ENCODE measurements at places on chromosomes 11 and 22.

DNA sequence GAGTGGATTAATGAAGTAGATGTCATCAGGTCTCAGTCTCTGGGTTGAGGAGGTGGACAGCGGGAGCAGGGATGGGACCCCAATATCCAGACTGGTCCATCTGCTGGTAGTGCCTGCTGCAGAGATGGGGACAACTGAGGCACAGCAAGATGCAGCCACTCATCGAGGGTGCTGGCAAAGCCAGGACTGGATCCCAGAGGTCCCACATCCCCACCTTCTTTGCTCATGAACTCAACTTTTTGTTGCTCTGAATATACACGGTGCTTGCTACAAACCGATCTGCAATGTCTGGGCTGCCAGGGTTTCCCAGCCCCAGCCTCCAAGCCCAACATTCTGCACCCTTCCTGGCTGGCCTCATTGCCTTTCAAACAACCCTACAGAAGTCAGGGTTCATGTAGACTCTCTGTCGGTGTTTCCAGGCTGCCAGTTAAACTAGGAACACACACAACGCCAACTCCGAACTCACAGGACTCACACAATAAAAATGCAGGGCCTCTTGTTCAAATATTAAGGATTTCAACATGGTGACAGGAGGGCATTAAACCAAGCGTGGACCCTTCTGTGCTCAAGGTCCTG is 168.2 kb downstream of the MN1 start:
- no peak for DNase-seq

- no peak for DNase-seq
These were observed 860.3 kb downstream of the LUZP2 start for GRCh38 chr11:25357133-25357532.

DNA sequence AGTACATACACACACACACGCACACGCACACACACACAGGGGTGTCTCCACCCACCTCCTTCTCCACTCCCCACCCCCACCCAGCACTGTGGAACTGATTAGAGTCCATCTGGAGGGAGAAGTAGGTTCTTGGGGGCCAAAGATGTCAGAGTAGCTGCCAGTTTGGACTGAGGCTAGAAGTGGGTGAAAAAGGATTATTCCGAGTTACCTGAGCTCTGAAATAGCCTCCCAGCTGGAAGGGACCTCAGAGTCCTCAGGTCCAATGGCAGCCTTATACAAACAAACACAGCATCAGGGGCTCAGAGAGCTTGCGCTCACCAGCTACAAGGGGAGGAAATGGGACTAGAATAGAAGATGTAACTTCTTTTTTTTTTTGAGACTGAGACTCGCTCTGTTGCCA is 20.8 kb downstream of the IL10RA start:
- no peak for DNase-seq

DNA sequence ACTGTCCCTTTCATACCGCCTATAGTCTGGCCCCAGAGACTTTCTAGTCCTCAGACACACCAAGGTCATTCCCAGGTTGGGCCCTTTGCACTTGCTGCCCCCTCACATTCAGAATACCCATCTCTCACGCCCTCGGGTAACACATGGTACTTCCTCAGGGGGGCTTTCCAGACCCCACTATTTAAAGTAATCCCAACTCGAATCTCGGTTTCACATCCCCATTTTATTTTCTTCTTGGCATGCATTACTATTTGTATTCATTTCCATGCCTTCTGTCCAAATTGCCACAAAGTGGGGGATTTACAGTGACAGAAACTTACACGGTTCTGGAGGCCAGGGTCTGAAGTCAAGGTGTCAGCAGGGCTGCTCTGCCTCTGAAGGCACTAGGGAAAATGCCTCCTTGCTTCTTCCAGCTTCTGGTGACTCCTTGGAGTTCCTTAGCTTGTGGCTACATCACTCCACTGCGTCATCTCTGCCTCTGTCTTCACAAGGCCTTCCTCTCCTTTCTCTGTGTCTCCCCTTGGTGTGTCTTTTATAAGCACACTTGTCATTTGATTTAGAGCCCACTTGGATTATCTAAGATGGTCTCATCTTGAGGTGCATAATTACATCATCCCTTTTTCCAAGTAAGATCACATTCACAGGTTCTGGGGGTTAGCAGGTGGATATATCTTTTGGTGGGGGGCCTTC is 15.1 kb downstream of the RCN1 start:
- DNase-seq: no peak

DNA sequence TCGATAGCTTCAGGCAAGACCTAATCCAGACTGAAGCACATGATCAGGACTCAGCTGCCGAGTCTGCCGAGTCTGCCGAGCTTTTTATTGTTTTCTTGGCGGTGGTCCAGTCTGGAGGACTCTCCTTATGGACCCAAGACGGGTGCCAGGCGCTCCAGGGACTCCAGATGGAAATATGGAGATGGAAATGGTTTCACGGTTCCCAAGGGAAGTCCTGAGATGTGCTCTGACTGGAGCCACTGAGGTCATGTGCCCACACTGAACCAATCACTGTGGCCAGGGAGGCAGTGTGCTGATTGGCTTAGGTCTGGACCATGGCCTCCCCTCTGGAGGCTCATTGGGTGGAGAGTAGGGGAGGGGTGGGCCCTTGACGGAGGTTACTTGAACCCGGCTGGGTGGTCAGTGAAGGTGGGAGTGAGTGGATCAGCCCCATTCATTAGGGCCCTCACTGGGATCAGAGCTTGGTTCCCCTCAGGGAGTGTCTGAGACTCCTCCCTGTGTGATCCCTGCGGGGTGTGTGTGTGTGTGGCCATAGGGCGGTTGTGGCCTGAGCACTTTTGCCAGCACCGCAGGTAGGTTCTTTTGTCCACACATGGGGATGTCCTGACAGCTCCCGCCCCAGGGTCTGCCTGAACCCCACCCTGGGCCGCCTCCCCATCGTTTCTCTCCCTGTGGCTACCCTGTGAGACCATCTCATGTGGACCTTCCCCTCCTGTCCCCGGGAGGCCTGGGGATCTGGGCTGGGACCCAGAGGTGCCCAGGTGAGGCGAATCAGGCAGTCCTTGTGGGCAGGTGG is 14.0 kb downstream of the RPS6KA4 start:
- DNase-seq: no peak

DNA sequence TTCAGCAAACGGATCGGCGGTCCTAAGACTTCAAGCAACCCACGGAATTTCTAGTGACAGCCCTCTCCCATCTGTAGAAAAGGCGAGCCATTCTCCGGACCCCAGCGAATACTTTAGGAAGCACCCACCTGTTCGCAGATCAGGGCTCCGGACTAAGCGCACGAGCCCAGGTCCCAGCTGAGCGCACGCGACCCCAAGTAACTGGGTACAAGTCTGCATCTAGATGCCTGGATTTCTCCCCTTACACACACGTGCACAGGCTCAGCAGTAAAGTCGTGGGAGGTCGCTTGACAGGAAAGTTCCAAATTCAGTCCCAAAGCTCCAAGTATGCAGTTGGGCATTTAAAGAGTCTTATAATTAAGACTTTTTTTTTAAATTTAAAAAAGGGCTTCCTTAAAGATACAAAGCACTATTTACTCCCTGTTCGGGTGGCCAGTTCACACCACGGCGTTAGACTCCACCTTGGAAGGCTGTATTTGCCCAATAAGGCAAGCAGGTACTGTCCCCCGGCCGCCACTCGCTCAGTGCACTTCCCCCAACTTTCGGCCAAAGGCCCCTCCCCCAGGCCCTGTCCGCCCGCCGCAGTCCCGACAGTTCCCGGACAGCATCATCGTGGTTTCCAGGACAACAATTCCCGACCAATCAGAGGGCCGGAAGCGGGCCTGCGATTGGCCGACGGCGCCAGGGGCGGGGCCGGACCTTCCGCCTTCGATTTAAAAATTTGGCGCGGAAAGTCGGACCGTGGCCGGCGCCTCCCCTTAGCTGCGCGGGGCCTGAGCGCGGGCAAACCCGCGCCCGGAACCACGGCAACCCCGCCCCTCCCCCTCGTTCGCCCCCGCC is at the start of gene E2F8:
E2F8 (minus strand) TSS at position 526 of the 840 bp plus-strand sequence. CDS start 824 bp downstream, outside the sequence.
- DNase-seq: peak; percentile 94

DNA sequence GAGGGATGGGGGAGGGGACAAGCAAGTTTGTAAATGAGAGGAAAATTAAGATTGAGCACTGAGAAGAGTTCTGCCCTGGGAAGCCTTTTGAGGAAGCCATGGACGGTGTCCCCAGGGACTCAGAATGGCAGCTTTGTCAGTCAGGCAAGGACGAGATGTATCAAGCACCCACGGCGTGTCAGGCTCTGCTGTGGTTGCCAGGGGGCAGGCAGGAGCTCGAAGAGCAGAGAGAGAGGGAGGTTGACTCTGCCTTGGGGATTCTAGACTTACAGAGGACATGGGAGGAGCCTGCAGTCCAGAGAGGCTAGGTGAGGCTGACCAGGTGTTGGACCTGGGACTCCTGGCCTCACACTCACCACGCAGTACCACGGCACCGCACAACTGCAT is 29.1 kb upstream of the SYT7 start:
- DNase-seq: no peak

- no peak for DNase-seq
These were observed 40.7 kb downstream of the TSPAN18 start for GRCh38 chr11:44767421-44767820.

- DNase-seq: no peak
These were observed 13.6 kb downstream of the KCNJ5 start for GRCh38 chr11:128904656-128905344.

DNA sequence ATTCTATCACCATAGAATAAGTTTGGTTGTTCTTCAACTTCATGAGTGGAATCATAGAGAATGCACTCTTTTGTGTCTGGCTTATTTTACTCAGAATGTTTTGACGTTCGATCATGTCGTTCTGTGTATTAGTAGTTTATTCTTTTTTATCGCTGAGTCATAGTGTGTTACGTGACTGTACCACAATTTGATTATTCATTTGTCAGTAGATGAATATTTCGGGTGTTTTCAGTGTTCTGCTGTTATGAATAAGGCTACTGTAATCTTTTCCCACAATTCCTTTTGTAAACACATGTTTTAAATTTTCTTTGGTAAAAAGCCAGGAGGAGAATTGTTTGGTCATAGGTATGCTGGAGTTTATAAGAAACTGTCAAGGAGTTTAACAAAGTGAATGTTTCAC is 279.9 kb upstream of the B3GAT1 start:
- DNase-seq: no peak

GRCh38 chr11:113647856-113648255 is 58.3 kb downstream of the TMPRSS5 start:
- DNase-seq: no peak

- no peak for DNase-seq
These were observed 27.2 kb downstream of the GLB1L2 start for GRCh38 chr11:134358856-134359490.

GRCh38 chr11:75384438-75385080 is 14.8 kb upstream of the RPS3 start:
- peak; percentile 73 for DNase-seq

- no peak for DNase-seq
These were observed 14.9 kb downstream of the EIF4ENIF1 start for GRCh38 chr22:31474743-31475142.

DNA sequence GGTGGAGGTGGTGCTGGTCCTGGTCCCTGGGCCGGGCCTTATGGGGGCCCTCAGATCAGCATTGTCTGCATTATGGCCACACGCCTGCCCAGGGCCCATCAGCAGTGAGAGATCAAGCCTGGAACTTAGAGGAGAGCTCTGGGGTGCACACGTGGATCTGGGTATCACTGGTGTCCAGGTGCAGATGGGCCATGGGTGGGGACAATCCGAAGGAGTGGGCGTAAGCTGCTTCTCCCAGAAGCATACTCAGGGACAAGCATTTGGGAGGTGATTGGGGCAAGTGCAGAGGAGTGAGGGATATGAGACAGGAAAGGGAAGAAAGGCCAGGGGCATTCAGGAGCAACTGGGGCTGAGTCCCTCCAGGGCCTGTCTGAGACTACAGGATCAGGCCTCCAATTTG is 84.3 kb downstream of the CSNK2A3 start:
- no peak for DNase-seq

- no peak for DNase-seq
These were observed 7.6 kb upstream of the RNH1 start for GRCh38 chr11:514606-515005.

DNA sequence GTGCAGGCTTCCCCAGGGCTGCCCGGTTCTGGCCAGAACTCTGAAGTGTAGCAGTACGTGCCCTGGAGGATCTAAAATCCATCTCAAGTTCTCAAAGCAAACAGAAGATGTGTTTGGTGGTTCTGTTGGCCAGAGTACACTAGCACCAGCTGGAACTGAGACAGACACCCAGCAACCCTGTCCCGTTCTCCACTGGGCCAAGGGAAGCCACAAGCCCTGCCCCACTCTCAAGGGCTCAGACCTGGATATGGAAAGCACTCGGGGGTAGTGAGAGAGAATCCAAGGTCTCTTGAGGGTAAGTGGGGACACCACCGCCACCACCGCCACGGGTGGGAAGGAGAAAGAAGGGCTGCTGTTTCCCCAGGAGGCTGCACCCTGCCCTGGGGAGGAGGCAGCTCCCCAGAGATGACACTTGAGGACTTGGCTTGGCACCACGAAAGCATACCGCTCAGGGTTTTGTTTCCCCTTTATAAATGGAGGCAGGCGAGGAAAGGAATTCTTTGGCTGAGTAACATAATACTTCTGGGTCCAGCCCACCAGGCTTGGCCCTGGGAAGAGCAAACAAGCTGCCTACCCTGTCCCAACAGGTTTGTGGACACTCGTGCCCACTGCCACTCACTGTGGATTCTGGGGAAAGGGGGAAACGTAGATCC is 56.1 kb upstream of the POU2AF1 start:
- DNase-seq: no peak

- DNase-seq: no peak
These were observed 45.9 kb upstream of the ARFGAP3 start for GRCh38 chr22:42902875-42903510.

DNA sequence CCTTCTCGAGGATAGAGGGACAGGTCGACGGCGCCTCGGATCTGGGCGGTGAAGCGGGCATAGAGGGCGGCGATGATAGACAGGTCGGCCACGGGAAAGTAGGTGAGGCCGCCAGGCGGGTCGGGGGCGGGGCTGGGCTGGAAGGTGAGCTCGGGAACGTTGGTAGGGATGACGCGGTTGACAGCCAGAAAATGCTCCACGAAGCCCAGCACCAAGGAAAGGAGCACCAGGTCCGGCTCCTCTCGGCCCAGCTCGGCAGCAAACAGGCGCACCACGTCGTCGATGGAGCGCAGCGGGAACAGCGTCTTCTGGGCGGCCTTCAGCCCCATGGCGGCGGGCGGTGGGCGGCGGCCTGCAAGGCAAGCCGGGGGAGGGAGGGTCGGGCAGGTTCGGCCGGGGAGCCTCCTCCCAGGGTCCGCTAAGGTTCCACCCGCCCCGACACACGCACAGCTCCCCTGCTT is 540 bp downstream of the MEN1 start:
- no peak for DNase-seq

DNA sequence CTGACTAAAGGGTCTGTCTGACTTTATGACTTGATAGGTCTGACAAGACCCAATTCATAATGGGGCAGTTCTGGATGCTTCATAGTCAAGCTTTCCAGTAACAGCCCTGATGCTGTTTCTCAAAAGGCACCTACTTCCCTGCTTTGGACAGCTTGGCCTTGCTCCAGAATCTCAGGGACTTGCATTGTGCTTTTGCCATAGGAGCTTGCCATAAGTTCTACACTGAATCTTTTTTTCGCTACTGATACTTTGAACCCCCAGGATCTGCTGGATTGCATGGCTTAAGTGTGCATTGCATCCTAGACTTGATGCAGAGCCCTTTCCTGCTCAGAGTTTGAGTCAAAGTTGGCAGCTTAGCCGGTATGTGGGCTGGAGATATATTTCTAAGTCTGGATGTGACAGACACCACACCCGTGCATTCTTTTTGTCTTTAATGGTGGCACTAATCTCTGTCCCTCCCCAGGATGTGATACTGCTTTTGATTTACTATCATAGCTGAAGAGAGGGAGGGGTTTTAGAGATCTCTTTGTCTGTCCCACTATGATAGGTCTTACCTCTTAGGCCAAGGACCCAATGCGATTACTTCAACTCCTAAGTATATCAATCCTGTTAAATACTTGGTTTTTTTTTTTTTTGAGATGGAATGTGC is 16.9 kb upstream of the SLC3A2 start:
- DNase-seq: no peak

GRCh38 chr11:28877340-28877739 is 769.2 kb downstream of the METTL15 start:
- DNase-seq: no peak
